ENCODE measurements at places on chromosomes 6 and 20. TPM values are rescaled to one million over a fixed set of nuclear protein-coding genes. Genes with fewer than 3 reads are reported as not detected.

MMUT gene
- total RNA-seq = 3.8 TPM

PRICKLE4 gene
- total RNA-seq = 16.9 TPM

DNA sequence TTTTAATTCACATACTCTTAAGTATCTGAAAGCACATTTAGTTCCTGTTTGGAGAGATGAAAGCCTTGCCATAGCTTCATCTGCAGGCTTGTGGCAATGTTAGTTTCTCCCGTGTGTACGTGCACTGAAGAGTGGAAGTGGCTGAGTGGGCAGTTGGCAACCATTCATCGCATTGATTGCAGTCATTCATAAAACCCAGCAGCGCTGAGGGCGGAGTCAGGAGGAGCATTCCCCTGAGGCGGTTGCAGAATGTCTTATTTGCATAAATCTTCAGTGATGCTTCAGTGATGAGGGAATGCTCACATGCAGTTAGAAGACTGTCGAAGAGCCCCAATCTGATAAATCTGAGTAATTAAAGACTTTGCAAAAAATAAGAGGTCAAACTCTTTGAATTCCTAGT, 79.1 kb downstream of the RIMS1 start:
- no peak for DNase-seq

LY6G6F gene
- not detected for total RNA-seq

- no peak for DNase-seq
Observed at GRCh38 chr6:497258-497657, 105.7 kb downstream of the IRF4 start.

- no peak for DNase-seq
Observed at GRCh38 chr6:159213405-159213804, 44.2 kb downstream of the FNDC1 start.

- DNase-seq = peak; percentile 77
Observed at GRCh38 chr6:17167327-17167979, 65.6 kb downstream of the STMND1 start.

DNA sequence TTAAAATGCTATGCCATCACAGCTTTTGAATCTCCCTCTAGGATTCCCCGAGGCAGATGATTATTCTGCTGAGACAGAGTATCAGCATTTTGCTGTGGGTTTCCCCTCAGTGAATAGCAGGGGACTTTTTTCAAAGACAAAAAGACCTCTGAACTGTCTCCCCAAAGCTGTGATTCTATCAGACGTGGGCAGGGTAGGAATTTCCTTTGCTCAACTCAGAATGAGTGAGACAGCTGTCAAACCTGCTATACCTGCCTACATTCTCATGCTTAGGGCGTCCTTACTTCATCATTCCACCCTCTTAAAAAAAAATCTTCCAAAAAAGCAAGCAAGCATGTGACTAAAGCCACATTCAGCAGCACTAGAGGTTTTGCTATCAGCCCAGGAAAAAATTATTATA, 147.6 kb upstream of the FAM83B start:
- DNase-seq = peak; percentile 14

ISM1 gene
- total RNA-seq = not detected

TSBP1 gene
- not detected for total RNA-seq

DNA sequence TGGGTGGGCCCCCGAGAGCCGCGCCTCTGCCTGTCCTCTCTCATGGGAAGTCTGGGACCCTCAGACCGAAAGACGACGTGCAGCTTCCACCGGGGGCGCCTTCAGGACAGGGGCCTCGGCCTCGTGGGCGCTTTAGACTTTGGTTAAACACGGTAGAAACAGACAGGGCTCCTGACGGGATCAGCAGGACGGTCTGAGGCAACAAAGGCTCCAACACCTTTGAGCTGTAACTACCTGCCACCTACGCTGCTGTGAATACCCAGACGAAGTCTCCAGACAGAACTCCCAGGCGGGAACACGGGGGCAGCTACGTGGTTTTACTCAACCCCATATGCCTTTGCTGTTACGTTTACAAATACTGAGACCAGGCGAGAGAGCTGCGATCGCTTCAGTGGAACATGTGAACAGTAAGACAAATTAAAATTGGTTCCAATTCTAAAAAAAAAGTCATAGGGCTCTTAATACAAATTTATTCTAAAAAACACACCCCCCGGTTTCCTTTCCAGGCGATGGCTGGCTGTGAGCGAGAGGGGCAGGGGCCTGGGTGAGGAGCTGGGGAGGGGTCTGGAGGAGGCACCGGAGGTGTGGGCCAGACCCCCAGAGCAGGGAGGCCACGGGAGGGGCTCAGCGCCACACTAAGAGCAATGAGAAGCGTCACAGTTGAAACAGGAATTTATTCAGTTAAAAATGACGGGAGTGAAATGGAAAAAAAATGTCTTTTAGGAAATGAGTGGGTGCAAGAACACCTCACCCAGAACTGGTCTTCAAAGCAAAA, 453.2 kb downstream of the QKI start:
- no peak for DNase-seq

- DNase-seq = peak; percentile 89
Observed at GRCh38 chr20:63739130-63740069, at the start of gene SLC2A4RG. Gene SLC2A4RG, plus strand, starts transcription at chr20:63739776. Its CDS starts 137 bp downstream, at chr20:63739913.

GRCh38 chr6:139882977-139883728, 508.7 kb upstream of the CITED2 start:
- DNase-seq = no peak

DXO gene
- total RNA-seq = 61.6 TPM

- no peak for DNase-seq
Observed at GRCh38 chr6:151379933-151380847, 11.2 kb downstream of the ZBTB2 start.

- DNase-seq = no peak
Observed at GRCh38 chr6:45513213-45513618, 135.5 kb upstream of the SUPT3H start.

- DNase-seq = no peak
Observed at GRCh38 chr20:43583982-43584432, 6.7 kb upstream of the IFT52 start.

DNA sequence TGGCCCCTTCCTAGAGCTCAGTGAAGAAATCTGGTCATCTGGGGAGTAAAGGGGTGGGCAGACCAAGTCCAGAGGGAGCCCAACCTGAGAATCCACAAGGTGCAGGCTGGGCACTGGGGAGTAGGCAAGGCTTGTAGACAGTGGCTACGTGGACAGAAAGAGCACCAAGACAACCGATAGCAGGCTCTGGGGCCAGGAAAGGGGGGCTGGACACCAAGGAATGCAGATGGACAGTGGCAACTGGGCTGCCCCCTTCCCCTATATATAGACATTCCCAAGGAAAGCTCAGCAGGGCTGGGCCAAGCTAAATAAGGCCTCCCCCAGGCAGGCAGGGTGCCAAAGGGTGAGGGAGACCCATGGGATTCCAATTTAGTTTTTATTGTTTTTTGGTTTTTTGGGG, 1.5 kb upstream of the TNNC2 start:
- DNase-seq = no peak

RIPOR3 gene
- 0.31 TPM for total RNA-seq

DNA sequence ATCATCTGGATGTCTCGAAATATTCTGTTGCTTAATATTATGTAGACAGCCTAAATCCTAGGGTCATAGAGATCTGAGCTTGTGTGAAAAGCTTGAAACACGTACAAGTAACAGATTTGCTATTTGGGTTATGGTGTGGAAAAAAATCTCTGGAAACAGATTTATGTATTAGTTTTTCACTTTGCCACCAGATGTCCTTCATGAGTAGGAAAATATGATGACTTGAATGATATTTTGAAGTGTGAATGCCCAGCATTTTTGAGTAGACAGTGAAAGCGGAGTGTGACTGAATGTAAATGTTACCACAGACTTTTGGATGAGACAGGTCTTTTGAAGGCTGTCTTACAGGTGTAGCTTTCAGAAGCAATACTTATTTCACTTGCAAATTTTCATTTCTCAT, 4.2 kb upstream of the BMP6 start:
- peak; percentile 49 for DNase-seq

DNA sequence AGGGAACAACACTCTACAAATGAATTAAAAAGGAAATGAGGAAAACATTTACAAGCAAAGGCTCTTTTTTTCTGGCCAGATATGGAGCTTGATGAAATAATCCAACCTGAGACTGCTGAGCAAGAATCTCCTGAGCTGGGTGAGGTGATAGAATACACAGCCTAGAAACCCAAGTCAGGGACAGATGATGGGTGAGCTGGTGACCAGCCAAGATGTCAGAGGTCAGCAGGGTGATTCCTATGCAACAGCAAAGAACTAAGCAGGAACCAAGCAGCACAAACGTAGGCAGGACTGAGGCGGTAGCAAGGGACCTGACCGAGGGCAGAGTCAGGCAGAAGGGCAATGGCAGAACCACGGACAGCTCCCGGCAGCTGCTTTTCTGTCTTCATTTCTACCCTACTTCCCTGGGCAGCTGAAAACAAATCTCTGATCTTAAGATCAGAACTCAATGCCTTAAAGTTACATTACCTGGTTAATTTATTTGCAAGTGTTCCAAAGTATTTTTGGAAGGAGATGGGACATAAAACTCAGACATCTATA, 75.1 kb downstream of the CDC40 start:
- DNase-seq = peak; percentile 36

- no peak for DNase-seq
Observed at GRCh38 chr6:146560607-146561006, 17.0 kb downstream of the RAB32 start.

GRCh38 chr6:33142501-33143070, 49.7 kb downstream of the COL11A2 start:
- no peak for DNase-seq

GRCh38 chr20:13468166-13468565, 170.6 kb downstream of the TASP1 start:
- DNase-seq = no peak

CRISP3 gene
- total RNA-seq = not detected

- DNase-seq = no peak
Observed at GRCh38 chr6:114581293-114581692, 238.5 kb upstream of the HS3ST5 start.

DNA sequence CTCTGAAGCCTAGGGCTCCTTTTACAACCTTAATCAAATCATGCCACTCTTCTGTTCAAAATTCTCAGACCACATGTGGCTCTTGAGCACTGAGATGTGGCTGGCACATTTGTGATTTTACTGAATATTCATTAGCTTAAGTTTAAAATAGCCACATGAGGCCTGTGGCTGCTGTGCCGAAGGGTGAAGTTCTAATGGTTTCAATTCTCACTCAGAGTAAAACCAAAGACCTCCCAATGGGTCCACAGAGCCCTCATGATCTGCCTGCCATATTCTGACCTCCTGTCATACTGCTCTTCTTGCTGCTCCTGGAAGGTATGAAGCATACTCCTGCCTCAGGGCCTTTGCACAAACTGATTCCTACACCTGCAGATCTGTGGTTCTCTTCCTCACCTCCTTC, 7.8 kb upstream of the CST3 start:
- DNase-seq = no peak

Data from HT-29 (cell line).